ENCODE measurements at places on chromosomes 5 and 9. TPM values are rescaled to one million over a fixed set of nuclear protein-coding genes. Genes with fewer than 3 reads are reported as not detected.
A peak's percentile ranks its signal among the peaks of the same experiment; 100 is the strongest.

GRCh38 chr9:87233899-87234455 lies 263.7 kb upstream of the DAPK1 start:
- DNase-seq = no peak
- H3K4me1 ChIP-seq = no peaks in the 10 kb centered on the region
- H3K27me3 ChIP-seq = peaks cover 33% of the 10 kb centered on the region
- no peak overlapping the region for H3K27ac ChIP-seq
- no peaks in the 10 kb centered on the region for H3K36me3 ChIP-seq
- no peak overlapping the region for H3K4me3 ChIP-seq

EQTN gene
- not detected for total RNA-seq

DNA sequence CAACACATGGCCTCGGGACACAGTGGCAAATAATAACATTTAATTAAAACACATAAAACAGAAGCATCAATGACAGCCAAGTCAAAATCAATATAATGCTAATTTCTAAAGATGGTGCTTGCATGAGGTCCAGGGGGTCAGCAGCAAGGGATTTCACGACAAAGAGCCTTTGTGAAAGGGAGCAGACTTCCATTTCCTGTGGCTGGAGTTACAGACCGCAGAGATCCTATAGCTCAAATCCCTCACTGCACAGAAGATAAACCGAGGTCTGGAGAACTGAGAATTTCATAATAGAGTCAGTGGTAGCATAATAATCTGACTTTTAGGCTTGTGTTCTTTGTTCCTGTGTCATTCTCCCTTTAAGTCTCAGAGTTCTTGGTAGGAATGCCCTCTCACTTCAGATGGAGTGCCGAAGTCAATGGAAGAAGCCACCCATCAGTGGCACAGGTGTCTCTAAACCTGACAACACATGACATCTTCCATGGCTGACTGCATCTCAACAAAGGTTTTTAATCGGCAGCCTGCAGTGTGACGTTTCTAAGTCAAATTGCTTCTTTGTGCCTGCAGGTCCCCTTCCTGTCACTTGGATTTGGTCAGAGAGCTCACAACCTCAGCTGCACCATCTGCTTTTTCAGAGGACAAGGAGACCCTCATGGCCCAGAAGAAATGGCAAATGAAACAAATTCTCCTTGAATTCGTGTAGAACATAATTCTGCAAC lies 67.4 kb downstream of the CARTPT start:
- H3K4me3 ChIP-seq = no peak overlapping the region
- H3K27ac ChIP-seq = no peak overlapping the region
- peaks cover 26% of the 10 kb centered on the region for H3K27me3 ChIP-seq
- DNase-seq = no peak
- peaks cover 7% of the 10 kb centered on the region for H3K36me3 ChIP-seq

ARSI gene
- total RNA-seq = not detected

DNA sequence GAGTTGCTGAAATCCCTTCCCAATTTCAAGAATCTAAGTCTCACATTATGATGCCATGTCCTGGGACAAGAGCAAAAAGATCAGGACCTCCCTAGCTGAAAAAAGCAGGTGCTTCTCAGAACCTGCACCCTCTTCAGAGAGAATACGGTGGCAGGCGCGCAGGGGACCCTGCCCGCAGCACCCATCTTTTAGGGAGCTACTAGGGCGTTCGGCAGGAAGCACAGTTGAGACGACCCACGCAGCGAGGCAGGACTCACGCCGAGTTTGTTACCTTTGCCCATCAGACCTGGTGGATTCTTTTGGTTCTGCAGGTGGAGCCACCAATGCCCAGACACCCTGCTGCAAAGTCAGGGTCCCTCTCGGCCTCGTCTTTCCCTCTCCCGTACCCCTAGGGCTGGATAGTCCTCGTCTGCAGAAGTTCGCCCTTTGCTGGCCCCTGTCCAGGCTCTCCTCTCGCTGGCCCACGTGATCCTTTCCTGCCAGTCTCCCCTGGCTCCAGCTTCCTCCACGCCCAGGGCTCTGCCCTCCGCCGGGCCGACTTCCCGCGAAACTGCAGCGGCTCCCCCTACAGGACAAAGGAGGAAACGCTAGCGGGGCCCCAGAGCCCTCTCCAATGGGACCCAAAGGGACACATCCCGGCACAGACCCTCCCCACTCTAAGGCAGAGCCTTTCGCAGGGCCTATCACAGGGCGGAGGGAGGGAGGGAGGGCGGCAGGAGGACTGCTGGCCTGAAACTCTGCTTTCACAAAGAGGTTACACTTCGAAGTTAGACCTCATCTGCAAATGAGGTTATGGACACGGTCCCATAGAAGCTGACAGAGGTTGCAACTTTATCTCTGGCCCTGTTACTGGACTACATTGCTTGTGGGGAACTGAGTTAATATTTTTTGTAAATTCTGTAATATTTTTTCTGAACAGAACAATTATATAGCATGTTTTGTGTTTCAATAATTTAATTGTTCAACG lies 28.8 kb downstream of the TMEM174 start:
- peaks cover 33% of the 10 kb centered on the region for H3K27me3 ChIP-seq
- no peaks in the 10 kb centered on the region for H3K36me3 ChIP-seq
- H3K4me3 ChIP-seq = no peak overlapping the region
- no peak overlapping the region for H3K27ac ChIP-seq

GRCh38 chr5:55338810-55339243 lies 31.0 kb downstream of the MTREX start:
- no peak for DNase-seq
- peak overlapping the region; percentile 73 for H3K27ac ChIP-seq
- H3K27me3 ChIP-seq = no peaks in the 10 kb centered on the region
- H3K4me1 ChIP-seq = peaks cover 13% of the 10 kb centered on the region

IGIP gene
- 2.6 TPM for total RNA-seq

- H3K4me3 ChIP-seq = no peak overlapping the region
- DNase-seq = no peak
- H3K27me3 ChIP-seq = no peaks in the 10 kb centered on the region
- H3K4me1 ChIP-seq = no peaks in the 10 kb centered on the region
Measured at GRCh38 chr5:55934115-55934613, 60.6 kb downstream of the IL6ST start.

PDE6A gene
- total RNA-seq = not detected

DNA sequence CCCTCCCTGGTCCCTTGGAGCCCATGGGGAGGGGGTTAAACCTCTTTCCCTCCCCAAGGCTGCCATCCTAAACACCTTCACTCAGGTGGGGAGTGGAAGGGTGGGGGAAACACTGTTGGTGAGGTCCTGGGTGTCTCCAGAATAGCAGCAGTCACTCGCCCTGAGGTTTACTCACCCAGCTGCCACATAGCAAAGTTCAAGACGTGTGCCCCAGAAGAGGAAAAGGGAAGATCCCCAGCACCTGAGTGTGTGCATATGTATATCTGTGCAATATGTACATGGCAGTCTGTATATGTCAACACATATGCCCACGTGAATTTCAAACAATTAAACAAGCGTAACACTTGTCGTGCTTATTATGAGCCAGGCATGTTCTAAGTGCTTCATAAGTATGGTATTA lies 31.3 kb upstream of the SMU1 start:
- no peak for DNase-seq
- no peaks in the 10 kb centered on the region for H3K36me3 ChIP-seq
- no peak overlapping the region for H3K27ac ChIP-seq
- H3K27me3 ChIP-seq = no peaks in the 10 kb centered on the region
